ENCODE measurements at places on chromosomes 4 and X.

DNA sequence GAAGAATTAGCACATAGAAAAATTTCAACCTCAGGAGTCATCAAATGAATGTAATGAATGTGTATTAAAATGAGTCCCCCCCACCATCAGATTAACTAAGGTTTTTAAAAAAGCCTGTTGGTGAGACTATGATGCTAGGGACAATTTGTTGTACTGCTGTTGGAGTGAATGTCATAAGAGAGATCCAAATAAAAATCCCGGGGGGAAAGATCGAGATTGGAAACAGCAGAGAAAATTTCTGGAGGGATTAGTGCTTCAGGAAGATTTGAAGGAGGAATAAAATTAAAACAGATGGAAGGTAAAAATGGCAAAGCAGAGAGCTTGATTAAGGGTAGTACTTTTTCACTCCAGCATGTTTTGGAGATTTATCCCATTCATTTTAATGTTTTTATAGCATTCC lies 25.9 kb upstream of the SFRP2 start:
- no peak for DNase-seq

DNA sequence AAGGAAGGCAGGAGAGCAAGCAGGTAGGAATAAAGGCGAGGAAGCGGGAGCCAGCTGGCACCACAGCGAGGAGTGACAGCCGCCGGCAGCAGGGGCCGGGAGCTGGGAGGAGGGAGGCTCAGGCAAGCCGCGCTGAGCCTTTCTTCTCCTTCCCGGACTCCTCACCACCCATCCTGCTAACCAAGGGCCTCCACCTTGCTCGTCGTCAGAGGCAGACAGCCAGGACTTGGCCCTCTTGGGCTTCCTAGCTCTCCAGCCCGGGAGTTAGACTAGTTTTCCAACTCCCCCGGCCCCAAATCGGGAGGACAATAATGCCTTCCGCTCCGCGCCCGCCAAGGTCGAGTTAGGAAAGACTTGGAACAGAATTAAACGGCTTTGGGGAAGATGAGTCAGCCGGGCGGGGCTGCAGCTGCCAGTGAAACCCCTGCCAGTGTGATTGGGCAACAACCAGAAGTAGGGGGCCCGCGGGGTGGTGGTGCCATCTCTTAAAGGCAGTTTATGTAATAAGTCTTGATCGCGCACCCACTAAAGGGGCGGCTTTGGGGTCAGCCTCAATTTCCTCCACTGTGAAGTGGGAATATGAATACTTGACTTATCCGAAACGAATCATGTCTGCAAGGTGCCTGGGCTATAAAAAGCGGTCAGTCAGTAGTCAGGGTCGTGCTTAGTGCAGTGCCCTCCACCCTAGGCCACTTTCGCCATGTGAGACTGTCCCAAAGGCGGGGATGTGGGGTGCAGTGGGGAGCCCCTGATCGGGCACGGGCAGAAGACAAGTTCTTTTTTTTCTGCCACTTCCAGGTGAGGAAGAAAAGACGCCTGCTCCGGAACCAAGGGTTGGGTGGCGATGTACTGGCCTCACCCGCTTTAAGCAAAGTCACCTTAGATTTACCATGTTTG lies 6.7 kb upstream of the HSD17B10 start:
- no peak for DNase-seq

- DNase-seq = no peak
Measured at GRCh38 chr4:41880840-41881831, 54.1 kb upstream of the TMEM33 start.

DNA sequence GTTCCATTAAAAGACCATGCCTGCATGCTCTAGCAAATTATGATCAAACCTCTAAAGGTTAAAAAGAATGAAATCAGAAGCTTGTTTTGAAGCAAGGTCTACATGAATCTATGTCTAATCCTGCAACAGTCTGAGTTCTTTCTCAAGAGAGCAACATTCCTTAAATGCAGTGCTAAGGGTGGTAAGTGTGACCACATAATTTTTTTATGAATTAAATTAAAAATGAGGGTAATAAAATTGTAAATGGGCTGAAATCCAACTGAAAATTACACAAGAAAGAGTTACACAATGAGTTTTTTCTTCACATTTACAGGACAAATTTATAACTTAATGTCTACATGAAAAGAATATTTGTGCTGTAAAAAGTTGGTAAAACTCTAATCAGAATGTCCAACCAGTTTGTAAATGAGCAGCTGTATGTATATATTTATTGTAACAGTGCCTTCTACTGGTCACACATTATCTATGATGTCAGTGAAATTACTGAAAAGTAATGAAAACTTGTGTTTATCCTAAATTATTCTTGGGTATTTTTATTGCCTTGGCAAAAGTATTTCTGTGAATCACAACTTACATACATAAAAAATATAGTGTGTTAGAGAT lies 336.3 kb upstream of the PITX2 start:
- no peak for DNase-seq

GRCh38 chr4:98352940-98353339 lies 91.8 kb downstream of the RAP1GDS1 start:
- DNase-seq = no peak

DNA sequence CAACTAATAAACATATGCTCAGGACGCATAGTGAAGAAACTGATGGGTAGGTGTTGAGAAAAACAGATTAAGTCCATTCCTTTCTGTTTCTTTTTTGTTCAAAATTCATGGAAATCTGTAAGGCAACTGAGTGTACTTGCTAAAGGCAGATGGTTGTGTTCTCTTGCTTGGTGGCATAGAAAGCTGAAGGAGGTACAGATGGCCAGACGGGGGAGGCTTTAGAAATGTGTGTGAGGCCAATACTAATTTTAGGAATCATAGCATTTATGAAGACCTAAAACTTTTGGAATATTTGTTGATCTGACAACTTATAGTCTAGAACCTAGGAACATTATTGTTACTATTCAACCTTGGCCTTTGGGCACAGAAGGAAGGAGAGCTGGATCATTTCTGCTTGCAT lies 56.8 kb upstream of the EMCN start:
- no peak for DNase-seq

DNA sequence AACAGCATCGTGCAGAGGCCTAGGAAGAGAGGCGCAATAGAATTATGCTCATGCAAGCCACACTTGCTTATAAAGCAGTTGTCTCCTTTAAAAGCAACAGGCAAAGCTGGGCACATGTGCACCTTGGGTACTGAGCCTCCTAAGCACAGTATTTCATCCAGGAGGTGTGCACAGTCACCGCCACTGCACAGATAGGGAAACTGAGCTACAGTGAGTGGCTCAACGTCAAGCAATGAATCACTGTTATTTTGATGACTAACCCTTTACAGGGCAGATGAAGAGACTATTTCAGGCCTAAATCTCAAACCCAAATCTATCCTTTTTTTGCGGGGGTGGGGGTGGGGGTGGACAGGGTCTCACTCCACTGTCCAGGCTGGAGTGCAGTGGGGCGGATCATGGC lies 42.3 kb downstream of the BCOR start:
- no peak for DNase-seq

- no peak for DNase-seq
Measured at GRCh38 chr4:144288011-144288903, 147.7 kb upstream of the GYPA start.

GRCh38 chrX:139126493-139126892 lies 404.0 kb upstream of the F9 start:
- DNase-seq = peak; percentile 49

GRCh38 chrX:3443184-3443583 lies 96.7 kb upstream of the MXRA5 start:
- no peak for DNase-seq

DNA sequence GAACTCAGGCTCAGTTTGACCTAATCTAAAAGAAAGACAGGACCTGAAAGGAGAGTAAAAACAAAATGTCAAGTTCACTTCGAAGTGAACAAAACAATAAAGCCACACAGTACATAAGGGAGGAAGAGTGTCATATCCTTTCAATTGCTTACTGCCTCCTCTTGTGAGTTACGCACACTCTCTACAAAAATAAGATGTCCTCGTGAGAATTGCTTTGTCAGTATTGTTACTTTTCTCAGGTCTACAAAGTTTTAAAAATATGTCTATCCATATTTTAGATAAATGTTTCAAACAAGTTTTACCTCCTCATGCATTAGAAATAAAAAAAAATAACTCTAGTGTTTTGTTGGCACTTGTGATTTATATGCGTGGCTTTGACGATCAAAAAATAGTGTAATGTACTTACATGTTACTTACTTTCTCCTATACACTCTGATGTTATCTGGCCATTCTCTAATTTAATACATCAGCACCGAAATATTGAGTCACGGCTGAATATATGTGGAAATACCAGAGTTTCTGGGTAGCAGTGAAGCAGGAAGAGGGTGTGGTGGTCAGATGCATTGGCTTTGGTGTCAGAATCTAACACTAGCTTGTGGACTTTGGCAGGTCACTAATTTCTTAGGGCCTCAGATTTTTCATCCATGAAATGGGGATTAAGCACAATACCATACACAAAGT lies 8.1 kb upstream of the MRPL1 start:
- DNase-seq = no peak

DNA sequence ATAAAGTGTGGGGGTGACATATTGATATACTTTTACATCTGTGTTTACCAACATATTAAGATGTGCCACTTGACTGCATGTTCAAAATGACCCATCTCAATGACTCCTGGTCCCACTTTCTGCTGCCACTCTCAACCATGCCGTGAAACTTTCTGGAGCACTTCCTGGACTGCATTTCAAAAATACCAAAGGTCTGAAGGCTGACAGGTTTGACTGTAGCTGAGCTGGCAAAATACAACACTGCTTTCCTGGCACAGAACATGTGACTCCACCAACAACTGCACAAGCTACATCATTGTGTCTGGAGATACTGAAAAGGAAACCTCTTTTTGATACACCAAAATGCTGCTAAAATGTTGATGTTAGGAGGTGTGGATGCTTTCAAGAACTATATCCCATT lies 184.8 kb downstream of the UNC5C start:
- peak; percentile 7 for DNase-seq

DNA sequence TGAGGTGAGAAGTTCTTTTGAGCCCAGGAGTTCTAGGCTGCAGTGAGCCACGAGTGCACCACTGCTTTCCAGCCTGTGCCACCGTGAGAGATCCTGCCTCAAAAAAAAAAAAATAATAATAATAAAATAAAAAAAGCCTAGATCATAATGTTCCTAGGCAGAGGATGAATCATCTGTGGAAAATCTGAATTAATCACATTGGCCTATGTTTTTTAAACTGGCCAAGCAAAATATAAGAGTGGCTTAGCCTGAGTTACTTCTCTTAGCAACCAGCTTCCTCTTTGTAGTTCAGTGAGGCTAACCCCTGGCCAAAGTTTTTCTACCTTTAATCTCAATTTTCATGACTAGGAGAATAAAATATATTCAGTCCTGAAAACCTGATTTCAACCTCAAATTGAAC lies 614.6 kb downstream of the PPP4R3C start:
- no peak for DNase-seq

DNA sequence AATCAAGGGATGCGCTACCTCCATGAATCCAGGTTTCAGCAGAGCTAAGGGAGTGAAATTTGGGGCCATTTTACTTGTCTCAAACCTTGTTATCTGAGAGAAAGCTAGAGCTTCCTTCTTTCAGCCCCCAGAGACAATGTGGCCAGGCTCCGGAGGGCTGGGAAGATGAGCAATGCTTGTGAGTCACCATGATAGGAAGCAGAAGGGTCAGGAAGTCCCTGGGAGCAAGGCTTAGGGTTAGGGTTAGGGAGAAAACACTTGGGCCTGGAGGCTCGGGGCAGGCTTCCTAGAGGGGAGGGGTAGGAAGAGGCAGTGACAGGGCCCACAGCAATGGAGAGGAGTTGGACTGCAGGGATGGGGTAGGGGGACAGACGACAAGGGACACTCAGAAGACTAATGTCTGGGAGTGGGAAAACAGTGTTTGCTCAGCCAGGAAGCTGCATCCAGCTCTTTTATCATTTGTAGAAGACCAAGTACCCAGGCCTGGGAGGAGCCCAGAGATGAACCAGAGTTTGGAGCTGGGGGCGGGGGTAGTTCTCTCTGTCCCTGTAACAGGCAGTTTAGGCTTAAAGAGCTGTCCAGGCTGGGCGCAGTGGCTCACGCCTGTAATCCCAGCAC lies 16.4 kb upstream of the PORCN start:
- no peak for DNase-seq

- DNase-seq = no peak
Measured at GRCh38 chr4:8200302-8200975, 1.3 kb downstream of the SH3TC1 start.

DNA sequence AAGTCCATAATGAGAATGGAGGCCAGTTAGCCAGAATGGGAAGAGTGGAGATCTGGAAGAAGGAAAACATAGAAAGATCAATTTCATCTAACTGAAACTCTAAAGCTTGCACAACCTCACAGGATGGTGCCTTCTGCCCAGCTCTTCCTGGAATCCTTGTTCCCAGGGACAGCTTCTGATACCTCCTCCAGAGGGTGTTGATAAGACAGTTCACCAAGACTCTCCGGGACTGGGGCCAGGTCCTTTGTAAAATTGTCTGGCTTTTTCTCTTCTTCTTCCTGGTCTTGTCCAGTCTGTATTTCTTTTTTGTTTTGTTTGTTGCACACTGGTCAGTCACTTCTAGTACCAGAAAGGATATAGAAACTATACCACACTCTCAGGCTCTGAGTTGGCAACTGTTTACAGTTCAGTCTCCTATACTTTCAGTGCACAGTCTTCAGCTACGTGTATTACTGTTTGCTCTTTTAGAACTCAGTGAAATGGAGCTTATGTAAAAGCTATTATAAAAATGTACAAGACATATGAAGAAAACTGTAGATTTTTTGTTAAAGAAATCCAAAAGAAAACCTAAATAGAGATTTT lies 142.8 kb upstream of the RPL34 start:
- DNase-seq = peak; percentile 61

DNA sequence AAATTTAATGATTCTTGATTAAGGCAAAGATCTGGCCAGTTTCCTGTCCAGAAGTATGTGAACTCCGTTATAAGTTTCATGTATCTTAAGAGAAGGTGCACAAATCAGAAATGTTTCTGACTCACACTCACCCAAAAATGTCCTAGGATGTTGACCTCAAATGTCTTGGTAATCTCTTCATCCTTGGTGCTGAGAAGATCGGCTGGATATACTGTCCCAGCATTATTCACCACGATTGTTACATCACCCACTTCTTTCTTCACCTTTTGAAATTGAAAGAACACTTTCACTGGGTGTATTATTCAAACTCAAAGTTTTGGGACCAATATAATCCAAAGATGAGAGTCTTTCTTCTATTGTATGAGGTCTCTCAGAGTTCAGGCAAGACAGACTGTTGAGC lies 5.7 kb downstream of the HSD17B13 start:
- DNase-seq = no peak

- DNase-seq = no peak
Measured at GRCh38 chr4:147809211-147809610, 77.3 kb downstream of the ARHGAP10 start.

- no peak for DNase-seq
Measured at GRCh38 chrX:105228602-105229001, 8.1 kb upstream of the TEX13A start.

All from MM.1S (cell line).